ENCODE measurements at places on chromosomes 6 and 20. TPM values are rescaled to one million over a fixed set of nuclear protein-coding genes. Genes with fewer than 3 reads are reported as not detected.

The CEP43 gene
- total RNA-seq = 12.4 TPM

The CCN2 gene
- total RNA-seq = 34.0 TPM

The SLC12A5 gene
- 0.18 TPM for total RNA-seq

The BPIFB4 gene
- total RNA-seq = not detected

The PFDN4 gene
- total RNA-seq = 33.7 TPM

The PHACTR3 gene
- total RNA-seq = not detected

The TNFRSF6B gene
- 261 TPM for total RNA-seq

The PTCRA gene
- total RNA-seq = not detected

The SUPT3H gene
- total RNA-seq = 4.6 TPM

The PLCB4 gene
- not detected for total RNA-seq

The LCA5 gene
- total RNA-seq = 4.1 TPM

The GABRR1 gene
- not detected for total RNA-seq

The SMLR1 gene
- not detected for total RNA-seq

The IP6K3 gene
- total RNA-seq = 2.7 TPM

The BFSP1 gene
- 2.3 TPM for total RNA-seq

The CGA gene
- 4.6 TPM for total RNA-seq

The TSHZ2 gene
- total RNA-seq = under 0.01 TPM

The HMGCLL1 gene
- not detected for total RNA-seq

The PPP1R11 gene
- total RNA-seq = 32.0 TPM

Measured in myometrial cell (primary cell).